ENCODE measurements at places on chromosomes 13 and 19. TPM values are rescaled to one million over a fixed set of nuclear protein-coding genes. Genes with fewer than 3 reads are reported as not detected.

Gene THSD1
- 15.0 TPM for total RNA-seq

Gene MYO9B
- total RNA-seq: 24.0 TPM

Gene MAST1
- total RNA-seq: 35.1 TPM

Gene PROZ
- total RNA-seq: not detected

Gene TINCR
- 0.31 TPM for total RNA-seq

GRCh38 chr13:79791471-79792042, 310.6 kb downstream of the NDFIP2 start:
- DNase-seq: no peak

- DNase-seq: no peak
Observed at GRCh38 chr13:20582026-20582425, 15.1 kb downstream of the IFT88 start.

DNA sequence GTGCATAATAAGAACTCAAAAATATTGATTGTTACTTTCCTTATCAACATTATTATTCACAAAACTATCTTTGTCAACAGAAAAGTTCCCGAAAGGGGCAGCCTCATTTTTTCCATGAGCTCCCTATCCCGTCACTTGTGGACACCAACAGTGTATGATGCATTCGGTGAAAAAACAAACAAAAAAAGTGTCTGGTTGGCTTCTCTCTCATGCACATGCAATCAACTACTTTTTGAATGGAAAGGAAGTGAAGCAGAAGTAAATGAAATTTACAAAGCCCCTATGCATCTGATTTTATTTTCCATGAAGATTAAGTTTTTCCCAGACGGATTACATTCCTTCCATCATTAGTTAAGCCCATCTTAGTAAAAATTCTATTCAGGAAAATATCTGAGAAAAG, 526.9 kb downstream of the RFC3 start:
- no peak for DNase-seq

- no peak for DNase-seq
Observed at GRCh38 chr19:17311455-17312188, 2.3 kb downstream of the DDA1 start.

- DNase-seq: no peak
Observed at GRCh38 chr13:62375653-62376052, 960.0 kb upstream of the PCDH20 start.

DNA sequence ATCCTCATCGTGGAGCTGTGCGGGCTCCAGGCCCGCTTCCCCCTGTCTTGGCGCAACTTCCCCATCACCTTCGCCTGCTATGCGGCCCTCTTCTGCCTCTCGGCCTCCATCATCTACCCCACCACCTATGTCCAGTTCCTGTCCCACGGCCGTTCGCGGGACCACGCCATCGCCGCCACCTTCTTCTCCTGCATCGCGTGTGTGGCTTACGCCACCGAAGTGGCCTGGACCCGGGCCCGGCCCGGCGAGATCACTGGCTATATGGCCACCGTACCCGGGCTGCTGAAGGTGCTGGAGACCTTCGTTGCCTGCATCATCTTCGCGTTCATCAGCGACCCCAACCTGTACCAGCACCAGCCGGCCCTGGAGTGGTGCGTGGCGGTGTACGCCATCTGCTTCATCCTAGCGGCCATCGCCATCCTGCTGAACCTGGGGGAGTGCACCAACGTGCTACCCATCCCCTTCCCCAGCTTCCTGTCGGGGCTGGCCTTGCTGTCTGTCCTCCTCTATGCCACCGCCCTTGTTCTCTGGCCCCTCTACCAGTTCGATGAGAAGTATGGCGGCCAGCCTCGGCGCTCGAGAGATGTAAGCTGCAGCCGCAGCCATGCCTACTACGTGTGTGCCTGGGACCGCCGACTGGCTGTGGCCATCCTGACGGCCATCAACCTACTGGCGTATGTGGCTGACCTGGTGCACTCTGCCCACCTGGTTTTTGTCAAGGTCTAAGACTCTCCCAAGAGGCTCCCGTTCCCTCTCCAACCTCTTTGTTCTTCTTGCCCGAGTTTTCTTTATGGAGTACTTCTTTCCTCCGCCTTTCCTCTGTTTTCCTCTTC, 6.3 kb downstream of the MYADM start:
- no peak for DNase-seq

GRCh38 chr13:45817833-45818232, 33.7 kb downstream of the SIAH3 start:
- no peak for DNase-seq

DNA sequence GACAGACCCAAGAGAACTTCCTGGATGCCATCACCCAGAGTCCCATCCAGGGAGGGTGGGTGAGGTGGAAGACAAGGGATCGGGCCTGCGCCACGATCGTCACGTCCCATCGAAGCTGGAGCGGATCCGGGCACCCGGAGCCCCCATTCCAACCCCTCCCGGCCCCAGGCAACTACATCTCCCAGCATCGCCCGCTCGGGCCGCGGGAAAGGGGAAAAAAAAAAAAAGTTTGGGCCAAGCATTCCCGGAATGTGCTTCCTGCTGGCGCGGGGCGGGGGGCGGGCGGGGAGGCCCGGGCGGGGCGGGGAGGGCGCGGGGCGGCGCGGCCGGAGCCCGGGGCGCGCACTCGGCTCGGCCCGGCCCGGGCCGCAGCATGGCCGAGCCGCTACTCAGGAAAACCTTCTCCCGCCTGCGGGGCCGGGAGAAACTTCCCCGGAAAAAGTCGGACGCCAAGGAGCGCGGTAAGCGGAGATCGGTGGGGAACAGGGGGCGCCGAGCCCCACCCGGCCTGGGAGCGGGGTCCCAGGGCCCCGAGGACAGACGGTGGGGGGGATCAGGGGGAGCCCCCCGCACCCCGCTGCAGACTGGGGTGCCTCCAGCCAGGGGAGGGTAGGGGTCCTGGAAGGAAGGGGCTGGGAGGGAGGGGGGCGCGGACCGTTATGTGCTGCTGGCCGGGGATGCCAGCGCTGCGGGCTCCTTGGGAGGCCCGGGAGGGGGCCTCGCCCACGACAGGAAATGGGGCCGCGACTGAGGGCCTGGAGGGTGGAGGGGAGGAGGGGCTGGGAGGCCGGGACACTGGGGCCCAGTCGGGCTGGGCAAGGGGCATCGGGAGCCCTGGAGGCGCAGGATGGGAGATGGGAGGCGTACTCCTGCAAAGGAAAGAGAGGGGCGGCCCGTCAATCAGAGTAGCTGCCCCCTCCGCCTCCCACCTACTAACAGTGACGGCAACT, at the start of gene SYDE1:
SYDE1 (plus strand) TSS at position 341 of the 950 bp plus-strand sequence; CDS start at position 374, 33 bp downstream.
- DNase-seq: no peak

- DNase-seq: no peak
Observed at GRCh38 chr13:108322206-108322824, 52.8 kb downstream of the TNFSF13B start.

GRCh38 chr13:67833564-67833963, 603.4 kb upstream of the PCDH9 start:
- no peak for DNase-seq

DNA sequence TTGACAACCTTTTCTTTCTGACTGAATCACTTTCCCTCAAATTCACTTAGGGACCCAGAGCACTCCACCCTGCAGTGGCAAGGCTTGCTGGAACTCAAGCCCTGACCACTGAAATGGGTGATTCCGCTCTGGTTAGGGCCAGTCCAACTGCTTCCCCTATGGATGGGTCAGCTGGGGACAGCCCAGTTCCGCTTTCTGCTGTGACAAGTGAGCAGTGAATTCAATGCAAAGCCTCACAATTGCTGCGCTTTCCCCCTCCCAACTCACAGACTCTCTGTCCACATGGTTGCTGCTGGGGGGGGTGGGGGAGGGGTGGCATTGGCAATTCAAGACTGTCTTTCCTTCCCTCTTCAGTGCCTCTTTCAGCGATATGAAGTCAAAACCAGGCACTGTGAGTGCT, 18.7 kb downstream of the CD70 start:
- DNase-seq: no peak

DNA sequence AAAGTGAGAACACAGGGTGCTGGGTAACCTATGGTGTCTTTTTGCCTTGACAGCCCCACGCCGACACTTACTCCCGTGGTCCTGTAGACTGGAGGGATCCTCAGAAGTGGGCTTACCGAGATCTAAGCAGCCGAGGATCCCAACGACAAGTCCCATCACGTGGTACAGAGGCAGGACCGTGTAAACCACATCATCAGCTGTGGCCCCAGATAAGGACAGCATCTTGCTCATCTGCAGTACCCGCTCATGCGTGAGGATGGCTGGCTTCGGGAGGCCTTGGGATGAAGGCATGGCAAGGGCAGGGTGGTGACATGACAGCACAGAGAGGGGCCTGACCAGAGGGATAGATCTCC, 2.1 kb downstream of the SLC27A5 start:
- DNase-seq: no peak

GRCh38 chr13:25345576-25345975, 26.2 kb upstream of the ATP8A2 start:
- DNase-seq: no peak

DNA sequence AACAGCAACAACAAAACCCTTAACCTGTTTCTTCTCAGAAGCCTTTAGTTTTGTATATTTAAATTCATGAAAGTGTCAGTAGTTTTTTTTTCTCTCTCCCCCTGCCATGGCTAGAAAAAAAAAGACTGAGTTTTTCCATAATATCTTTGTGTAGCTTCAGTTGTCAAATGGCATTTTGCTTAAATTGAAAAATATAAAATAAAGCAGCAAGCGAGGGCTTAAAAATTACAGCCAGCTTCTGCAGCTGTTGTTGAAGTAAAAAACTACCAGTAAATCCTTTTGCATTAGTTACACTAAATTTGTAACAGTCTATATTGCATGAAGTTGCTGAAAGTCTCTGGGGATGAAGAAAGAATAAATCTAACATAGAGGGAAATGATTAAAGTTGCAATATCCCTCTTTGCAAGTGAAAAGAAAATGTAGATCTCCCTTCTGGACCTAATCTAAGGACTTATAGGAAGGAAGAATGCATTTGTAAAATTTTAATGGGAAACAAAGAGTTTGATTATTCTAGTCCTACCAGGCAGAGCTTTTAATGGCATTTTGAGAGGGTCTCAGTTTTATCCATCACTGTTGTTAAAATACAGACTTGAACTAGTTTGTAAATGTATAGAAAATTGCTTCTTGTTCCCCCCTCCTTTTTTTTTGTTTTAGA, 215.7 kb downstream of the ATP8A2 start:
- no peak for DNase-seq

GRCh38 chr19:920051-920864, 3.1 kb downstream of the KISS1R start:
- DNase-seq: no peak
